ENCODE measurements at places on chromosomes 1 and 21. TPM values are rescaled to one million over a fixed set of nuclear protein-coding genes. Genes with fewer than 3 reads are reported as not detected.

Gene PTPN22
- total RNA-seq: 1.0 TPM

Gene HTR6
- total RNA-seq: not detected

Gene NTRK1
- total RNA-seq: 0.52 TPM

Gene LRRN2
- total RNA-seq: 2.1 TPM

Gene PALMD
- 46.4 TPM for total RNA-seq

Gene TMPRSS3
- total RNA-seq: not detected

Data from skeletal muscle tissue (tissue), 5 donors.